ENCODE measurements at places on chromosomes 12 and 14. TPM values are rescaled to one million over a fixed set of nuclear protein-coding genes. Genes with fewer than 3 reads are reported as not detected.

The TAS2R46 gene
- 1.1 TPM for total RNA-seq

The CFAP54 gene
- 3.8 TPM for total RNA-seq

The KRT8 gene
- total RNA-seq = 270 TPM

The ASPG gene
- not detected for total RNA-seq

The NUAK1 gene
- 19.8 TPM for total RNA-seq

The MGP gene
- 741 TPM for total RNA-seq

The OTUB2 gene
- total RNA-seq = 0.52 TPM

The CLEC9A gene
- not detected for total RNA-seq

The LYZ gene
- 53.2 TPM for total RNA-seq

The ELK3 gene
- 13.7 TPM for total RNA-seq

The IFNG-AS1 gene
- not detected for total RNA-seq

The SRRM4 gene
- not detected for total RNA-seq

The LIN7A gene
- 5.3 TPM for total RNA-seq

The CLEC4D gene
- not detected for total RNA-seq

Data from esophagus muscularis mucosa (tissue), 4 donors.